ENCODE measurements at places on chromosomes 5 and 9.

DNA sequence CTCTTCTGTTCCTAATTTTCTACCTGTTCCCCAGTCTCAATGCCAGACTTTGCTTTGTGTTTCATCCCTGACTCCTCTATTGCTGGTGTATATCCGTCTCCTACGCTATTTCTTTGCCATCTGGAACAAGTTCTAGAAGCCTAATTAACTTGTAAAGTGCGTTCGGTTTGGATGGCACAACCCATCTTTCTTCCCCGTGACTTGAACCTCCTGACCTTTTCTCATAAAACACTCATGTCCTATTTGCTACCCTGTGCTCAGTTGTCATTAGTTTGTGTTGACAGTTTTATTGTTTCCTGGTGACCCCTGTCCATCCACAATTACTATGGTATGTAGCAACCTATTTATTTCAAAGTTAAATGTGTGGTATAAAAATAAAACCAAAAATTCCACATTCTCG is 323.5 kb downstream of the TLE4 start:
- DNase-seq = no peak

GRCh38 chr9:137369061-137369787 is 53.7 kb downstream of the EXD3 start:
- peak; percentile 42 for DNase-seq

DNA sequence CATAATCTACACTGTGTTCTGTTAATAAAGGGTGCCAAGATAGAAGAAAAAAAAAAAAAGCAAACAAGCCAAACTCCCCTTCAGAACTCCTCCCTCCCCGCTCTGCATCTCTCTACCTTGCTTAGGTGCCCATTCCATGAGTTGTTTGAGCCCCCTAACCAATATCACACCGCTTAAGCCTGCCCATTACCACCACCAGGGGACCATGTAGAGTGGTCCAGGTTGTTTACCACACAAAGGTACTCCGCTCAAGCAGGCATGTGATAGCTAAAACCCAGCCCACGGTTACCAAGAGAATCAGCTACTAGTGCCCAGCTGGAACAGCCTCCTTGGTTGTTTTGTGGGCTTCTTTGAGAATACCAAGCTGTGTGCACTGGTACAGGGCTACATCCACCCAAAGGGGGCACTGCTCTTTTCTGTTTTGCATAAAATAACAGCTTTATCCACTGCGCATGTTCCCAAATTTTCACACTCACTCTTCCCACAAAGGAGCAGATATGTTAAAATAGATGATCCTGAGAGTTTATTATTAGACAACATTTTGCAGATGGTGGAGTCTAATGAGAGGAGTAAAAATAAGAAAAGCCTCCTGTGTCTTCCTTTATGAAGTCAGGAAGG is 304.1 kb downstream of the DEPDC1B start:
- no peak for DNase-seq

DNA sequence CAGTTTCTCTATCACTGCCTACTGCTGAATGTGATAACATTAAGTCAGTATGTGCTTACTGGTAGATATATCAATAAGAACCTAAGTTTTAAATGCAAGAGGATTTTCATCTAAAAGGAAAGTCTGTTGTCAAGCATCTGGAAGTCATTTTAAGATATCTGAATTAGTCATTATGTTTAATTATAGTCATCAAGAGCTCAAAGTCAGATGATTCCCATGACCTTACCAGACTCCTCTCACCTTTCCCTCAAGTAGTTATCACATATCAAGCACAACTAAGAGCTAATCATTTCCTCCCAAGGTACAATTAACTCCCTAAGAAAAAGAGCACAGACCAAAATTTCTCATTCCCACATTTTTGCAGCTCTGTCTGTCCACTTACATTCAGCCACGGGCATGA is 45.5 kb downstream of the PUM3 start:
- no peak for DNase-seq

GRCh38 chr5:143641549-143642355 is 170.2 kb upstream of the HMHB1 start:
- DNase-seq = no peak

DNA sequence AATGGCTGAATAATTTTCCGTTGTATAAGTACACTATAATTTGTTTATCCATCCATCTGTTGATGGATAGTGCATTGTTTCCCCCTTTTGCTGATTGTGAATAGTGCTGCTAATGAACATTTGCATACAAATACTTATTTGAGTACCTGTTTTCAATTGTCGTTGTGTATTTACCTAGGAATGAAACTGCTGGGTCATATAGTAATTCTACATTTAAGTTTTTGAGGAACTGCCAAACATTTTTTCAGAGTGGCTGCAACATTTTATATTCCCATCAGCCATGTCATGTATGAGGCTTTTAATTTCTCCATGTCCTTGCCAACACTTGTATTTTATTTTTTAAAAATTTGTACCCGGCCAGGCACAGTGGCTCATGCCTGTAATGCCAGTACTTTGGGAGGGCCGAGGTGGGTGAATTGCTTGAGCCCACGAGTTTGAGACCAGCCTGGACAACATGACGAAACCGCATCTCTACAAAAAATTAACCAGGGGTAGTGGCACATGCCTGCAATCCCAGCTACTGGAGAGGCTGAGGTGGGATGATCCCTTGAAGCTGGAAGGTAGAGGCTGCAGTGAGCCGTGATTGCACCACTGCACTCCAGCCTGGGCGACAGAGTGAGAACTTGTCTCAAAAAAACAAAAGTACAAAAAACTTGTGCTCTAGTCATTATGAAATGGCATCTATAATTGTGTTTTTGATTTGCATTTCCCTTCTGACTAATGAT is 2.2 kb upstream of the ANXA6 start:
- no peak for DNase-seq

DNA sequence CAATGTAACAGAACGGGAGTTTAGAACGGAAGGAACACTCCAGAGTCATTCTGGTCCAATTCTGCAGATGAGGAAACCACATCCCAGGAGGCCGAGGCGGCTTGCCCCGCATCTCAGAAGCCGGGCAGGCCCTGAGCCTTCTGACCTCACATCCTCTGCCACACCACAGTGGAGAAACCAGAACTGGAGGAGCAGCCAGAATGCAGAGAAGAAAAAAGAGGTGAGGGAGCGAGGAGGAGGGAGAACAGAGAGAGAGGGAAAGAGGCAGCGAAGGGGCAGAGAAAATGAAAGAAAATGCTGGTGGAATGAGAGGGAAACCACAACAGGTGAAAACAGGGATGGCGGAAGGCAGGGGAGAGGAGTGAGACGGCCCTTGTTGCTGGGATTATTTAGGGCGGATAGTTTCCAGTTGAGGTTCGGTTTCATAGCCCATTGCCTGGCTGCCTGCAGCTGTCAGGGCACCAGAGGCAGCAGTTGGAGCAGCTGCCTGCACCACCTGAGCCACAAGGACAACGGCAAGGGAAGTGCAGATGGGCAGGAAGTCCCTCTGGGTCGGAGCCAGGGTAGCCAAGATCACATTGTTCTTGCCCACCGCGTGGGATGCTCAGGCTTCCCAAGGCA is at the start of gene HMHB1:
Gene HMHB1 (plus strand): TSS at position 77 of the 621 bp plus-strand sequence.
- no peak for DNase-seq

DNA sequence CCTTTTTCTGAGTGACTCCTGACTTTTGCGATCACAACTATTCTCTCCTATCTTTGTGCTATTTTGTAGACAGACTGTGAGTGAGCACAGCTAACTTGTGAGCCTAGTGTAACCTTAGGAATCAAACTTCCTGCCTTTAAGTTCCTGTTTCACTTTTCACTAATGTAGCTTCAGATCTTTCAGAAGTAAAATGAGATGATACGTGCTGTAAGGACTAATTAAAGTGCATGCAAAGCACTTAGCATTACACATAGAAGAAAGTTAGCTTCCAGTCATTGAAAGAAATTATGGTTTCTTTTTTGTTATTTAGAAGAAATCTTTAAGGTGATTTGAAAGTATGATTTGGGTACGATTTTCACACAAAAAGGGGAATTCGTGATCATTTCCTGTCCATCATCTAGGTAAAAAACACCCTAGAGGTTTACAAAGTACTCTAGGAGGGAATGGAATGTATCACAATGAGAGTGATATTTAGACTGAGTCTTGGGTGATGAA is 122.7 kb downstream of the ST8SIA4 start:
- no peak for DNase-seq

- DNase-seq = no peak
Measured at GRCh38 chr9:116030517-116030916, 123.1 kb upstream of the PAPPA start.

GRCh38 chr5:180791611-180792213 is 10.9 kb downstream of the MGAT1 start:
- no peak for DNase-seq

GRCh38 chr5:15425766-15426165 is 74.2 kb upstream of the FBXL7 start:
- DNase-seq = no peak

DNA sequence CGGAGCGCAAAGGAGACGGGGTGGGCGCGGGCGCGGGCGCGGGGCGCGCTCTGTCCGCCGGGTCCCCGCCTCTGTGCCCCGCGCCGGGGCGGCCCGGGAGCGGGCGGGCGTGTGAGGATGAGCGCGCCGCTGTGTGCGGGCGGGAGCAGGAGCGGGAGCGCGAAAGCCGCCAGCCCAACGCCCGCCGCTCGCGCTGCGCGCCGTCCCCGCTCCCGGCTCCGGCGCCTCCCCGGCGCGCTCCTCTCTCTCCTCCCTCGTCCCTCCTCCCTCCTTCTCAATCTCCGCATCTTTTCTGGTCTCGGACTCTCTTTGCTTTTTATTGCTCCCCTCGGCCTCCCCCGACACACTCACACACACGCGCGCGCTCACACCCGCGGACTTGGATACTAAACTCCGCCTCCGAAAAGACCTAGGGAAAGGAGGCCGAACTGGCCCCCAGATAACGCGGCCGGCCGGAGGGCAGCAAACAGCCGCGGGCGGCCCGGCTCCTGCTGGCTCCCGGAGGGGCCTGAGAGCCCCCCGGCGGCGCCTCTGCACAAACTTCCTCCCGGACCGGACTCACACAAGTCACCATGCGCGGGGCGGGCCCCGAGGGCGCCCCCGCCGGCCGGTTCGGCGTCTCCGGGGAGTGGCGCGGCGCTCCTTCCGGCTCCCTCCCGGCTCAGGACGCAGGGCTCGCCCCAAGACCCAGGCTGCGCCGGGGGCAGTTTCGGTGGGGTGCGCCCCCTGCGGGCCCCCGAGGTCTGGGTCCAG is at the start of gene FIBCD1:
Gene FIBCD1 (minus strand): TSS at position 596 of the 753 bp plus-strand sequence. CDS start 640 bp downstream, outside the sequence.
- DNase-seq = peak; percentile 69

DNA sequence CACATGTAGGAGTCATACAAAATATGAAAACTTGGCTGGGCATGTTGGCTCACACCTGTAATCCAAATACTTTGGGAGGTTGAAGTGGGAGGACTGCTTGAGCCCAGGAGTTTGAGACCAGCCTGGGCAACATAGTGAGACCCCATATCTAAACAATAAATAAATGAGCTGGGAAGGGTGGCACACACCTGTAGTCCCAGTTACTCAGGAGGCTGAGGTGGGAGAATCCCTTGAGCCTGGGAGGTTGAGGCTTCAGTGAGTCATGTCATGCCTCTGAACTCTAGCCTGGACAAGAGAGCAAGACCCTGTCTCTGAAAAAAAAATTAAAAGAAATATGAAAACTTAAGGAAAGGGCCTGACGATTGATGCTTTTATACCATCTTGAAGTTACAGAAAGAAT is 112.4 kb upstream of the RAI14 start:
- no peak for DNase-seq

GRCh38 chr5:2119573-2119972 is 236.8 kb upstream of the IRX4 start:
- DNase-seq = peak; percentile 36

DNA sequence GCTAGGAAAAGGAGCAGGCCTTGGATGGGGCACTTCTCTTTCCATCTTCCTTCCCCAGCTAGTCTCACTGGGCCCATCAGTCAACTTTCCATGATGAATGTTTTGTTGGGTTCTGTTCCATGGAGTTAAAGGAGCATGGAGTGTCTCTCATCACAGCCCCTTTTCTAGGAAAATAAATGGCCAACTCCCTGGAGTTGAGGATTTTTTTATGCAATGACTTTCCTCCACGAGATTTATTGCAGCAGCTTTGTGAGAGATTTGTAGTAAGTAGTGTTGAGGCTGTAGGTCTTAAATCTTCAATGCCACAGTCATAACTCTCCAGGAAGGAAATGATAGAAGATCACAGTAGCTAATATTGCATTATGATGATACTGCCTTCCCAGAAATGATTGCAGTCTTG is 45.6 kb upstream of the SLC44A1 start:
- DNase-seq = no peak

DNA sequence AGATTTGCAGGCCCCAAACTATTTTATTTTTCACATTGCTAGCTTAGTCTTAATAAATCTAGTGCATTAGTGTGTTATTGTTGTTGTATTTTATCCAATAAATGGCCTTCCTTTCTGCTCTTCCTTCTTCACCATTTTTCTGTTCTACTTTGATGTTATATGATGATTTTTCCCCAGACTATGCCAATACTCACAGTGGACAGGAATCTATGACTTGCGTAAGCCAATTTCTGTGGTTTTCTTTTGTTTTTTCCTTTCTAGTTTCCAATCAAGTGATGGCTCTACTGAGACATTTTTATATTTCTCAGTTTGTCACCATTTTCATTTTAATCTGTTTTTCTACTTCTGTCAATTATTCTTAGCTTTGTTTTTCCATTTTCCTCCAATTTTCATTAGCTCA is 106.8 kb upstream of the FBXL7 start:
- no peak for DNase-seq

DNA sequence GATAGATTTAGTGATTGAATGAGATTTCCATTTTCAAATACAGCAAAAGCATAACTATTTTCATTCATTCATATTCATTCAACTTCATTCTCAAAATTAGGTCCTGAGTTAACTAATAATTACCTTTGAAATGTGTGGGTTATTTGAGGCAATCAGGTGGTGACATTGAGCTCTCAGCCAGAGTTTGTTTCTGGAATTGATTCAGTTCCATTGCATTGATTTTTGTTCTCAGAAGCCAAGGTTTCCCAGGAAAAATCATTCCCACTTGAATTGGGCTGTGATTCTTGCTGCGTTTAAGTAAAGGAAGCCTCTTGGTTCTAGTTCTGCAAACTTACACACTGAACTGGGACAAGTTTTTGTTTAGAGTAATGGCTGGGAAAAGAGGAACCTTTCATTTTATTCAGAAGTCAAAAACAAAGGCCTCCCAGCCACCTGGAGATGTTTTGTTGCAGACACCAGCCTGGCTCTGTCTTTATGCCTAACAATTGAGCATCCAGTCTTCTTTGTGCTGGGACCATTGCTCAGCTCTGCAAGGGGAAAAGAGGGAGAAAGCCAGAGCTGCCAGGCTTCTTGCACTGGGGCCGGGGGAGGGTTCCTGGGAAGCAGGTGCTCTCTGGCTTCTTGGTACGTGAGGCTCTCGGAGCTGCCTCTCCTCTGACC is 198.6 kb downstream of the TRIO start:
- no peak for DNase-seq
